ENCODE measurements at places on chromosomes 4 and X. TPM values are rescaled to one million over a fixed set of nuclear protein-coding genes. Genes with fewer than 3 reads are reported as not detected.

DNA sequence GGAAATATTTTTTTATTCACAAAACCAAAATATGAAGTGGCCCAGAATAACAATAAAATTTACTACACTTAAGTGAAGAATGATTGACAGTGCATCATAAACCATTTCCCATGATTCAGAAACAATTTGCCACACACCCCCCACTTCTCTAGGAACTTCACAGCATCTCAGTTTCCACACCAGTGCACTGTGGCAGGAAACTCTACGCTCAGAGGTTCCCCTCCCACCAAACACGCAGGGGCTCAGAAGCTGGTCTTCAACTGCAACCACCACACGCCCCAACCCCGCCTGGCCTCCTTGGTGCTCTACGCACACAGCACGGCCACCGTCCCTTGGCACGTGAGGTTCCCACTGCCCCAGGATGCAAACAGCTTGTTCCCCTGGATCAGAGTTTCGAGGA is 63.7 kb downstream of the ZFYVE28 start:
- no peak for DNase-seq

The TMPRSS11D gene
- total RNA-seq = not detected

DNA sequence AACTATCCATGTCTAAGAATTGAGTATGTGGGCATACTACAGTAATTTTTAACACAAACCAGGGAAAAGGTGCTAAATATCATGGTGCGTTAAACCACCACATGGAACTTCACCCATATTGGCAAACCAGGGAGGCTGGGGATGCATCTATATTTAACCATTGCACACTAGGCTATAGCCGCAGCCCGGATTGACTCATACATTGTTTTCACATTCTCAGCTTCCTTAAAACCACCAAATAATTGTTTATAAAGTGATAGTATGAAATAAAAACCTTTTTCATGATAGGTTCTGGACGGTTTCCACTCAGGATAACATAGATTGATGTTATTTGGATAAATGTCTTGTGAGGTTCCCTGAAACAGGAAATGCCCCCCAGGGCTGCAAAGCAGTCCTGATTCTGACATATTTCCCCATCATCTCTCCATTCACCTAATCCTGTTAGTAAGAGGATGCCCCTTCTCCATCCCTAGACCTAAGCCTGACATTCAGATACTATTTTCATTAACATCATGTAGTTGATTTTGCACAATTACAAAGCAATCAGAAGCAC is 7.9 kb downstream of the COL25A1 start:
- no peak for DNase-seq

The CCKAR gene
- 1.9 TPM for total RNA-seq

- no peak for DNase-seq
These were observed 20.6 kb downstream of the AP1S2 start for GRCh38 chrX:15834053-15834452.

DNA sequence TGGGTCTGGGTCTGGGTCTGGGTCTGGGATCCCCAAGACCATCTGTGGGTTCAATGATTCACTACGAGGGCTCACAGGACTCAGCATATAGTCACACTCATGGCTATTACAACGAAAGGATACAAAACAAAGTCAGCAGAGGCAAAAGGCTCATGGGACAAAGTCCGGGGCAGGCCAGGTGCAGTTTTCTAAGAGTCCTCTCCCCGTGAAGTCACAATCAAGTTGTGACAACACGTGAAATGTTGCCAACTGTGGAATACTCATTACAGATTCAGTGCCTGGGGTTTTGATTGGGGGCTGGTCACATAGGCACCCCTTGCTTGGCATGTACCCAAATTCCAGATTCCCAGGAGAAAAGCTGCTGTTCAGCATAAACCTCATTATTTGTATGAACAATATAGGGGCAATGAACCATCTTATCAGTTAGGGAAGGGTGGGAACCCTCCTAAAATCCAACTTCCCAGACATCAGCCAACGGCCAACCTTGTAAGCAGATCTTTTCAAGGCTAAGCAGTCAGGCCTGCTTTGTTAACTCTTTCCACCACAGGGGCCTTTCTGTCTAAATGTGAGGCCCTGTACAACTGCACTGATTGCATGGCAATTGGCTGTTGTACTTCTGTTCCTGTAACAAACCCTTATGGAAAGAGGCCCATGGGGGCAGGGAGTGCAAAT is 58.2 kb upstream of the DIPK2B start:
- no peak for DNase-seq

DNA sequence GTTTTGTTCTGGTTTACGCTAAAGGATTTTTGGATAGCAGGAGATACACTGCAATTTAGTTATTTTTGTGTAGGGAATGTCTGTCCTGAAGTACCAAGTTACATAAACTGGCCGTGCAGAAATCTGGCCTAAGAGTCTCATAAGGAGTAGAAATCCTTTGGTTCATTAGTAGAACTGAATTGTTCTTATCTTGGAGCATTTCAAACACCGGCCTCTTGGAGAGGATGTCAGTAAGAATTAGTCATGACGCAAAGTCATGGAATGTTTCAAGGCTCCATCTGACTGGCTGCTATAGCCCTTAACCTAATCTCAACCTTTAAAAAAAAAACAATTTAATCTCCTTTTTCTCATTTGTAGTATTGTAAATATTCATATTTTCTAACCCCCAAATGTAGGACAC is 15.2 kb downstream of the PDLIM3 start:
- DNase-seq = no peak

- DNase-seq = no peak
These were observed 23.1 kb downstream of the NAP1L5 start for GRCh38 chr4:88674565-88674964.

- DNase-seq = no peak
These were observed 40.5 kb upstream of the SLC2A9 start for GRCh38 chr4:10061650-10062415.

The DDX53 gene
- not detected for total RNA-seq

DNA sequence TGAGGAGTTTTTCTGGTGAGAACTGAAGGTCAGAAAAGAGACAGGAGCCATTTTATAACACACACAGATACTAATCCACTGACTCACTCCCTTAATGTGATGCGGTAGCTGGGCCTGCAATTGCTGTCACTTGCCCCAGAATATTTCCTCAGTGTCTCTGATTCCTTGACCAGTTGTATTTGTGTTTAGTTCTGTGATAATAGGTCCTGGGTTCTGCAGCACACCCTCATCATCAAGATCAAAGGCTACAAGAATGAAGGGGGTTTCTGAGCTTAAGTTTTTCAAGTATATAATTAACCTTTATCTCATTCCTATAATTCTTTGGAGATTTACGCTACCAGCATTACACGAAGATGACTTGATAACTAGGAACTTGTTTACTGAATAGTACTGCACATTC is 576.5 kb upstream of the CPXCR1 start:
- peak; percentile 18 for DNase-seq

The ARR3 gene
- not detected for total RNA-seq

- no peak for DNase-seq
These were observed 165 bp upstream of the PTCHD1 start for GRCh38 chrX:23334521-23334847.

DNA sequence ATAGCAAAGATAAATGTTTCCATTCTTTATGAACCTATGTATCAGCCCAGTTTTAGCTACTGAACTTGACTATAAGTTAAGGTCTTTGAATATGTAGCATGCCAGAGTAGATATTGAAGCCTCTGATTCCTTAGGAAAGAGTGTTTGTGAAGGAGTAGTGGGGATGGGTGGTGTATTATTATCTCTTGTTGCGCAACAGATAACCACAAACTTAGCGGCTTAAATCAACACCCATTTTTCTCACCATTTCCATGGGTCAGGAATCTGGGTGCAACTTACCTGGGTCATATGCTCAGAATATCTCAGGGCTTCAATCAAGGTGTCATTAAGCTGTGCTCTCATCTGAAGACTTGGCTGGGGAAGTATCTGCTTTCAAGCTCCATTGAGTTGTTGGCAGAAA is 251.4 kb upstream of the PUDP start:
- no peak for DNase-seq

The DTHD1 gene
- total RNA-seq = not detected

GRCh38 chr4:35463251-35463952 is 780.9 kb downstream of the ARAP2 start:
- no peak for DNase-seq

The C4orf50 gene
- total RNA-seq = not detected

The TBC1D8B gene
- total RNA-seq = 7.4 TPM

DNA sequence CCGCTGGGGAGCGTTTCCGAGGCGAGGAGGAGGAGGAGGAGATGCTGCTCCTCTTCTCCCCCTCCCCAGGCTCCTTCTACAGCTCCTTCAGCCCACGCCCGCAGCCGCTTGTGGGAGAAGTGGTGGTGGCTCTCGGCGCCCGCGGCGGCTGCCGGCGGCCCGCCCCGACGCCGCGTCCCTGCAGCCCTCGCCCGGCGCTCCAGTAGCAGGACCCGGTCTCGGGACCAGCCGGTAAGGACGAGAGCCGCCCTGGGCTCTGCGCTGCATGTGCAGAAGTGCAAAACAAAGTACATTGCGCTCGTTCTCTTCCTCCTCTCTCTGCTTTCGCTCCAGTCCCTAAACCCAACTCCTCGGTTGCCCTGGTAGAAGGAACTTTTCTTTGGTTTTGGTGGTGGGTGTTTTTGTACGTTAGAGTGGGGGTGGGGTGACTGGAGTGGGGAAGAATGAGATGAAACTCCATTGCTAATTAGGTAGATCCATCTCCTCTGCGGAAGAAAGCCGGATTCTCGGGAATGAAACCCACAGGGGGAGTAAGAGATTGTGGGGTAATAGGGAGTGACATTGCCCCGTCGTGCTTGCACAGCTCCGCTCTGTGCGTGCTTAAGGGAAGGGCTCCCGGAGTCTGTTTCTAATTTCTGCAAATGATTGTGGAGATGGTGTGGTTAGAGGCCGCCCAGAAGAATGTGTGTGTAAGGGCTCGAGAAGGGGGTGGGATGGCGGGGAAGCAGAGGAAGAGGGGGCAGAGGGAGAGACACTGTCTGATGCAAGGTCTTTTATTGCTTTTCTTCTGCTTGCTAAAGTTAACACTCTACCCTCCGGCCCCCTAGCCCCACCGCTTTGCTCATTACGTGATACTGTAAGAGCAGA is 677 bp downstream of the PTPN13 start:
- DNase-seq = peak; percentile 35

The RNF150 gene
- 0.14 TPM for total RNA-seq

The DMD gene
- 47.2 TPM for total RNA-seq

GRCh38 chr4:108881190-108881589 is 118.3 kb upstream of the ETNPPL start:
- DNase-seq = no peak

- DNase-seq = peak; percentile 61
These were observed 145.5 kb downstream of the NWD2 start for GRCh38 chr4:37389967-37390580.

Measured in Caco-2 (cell line).